ENCODE measurements at places on chromosomes 6 and 20.

- DNase-seq = no peak
These were observed 454.6 kb upstream of the EYS start for GRCh38 chr6:66161546-66162108.

- DNase-seq = no peak
These were observed 370.3 kb downstream of the HTR1B start for GRCh38 chr6:77092971-77093370.

DNA sequence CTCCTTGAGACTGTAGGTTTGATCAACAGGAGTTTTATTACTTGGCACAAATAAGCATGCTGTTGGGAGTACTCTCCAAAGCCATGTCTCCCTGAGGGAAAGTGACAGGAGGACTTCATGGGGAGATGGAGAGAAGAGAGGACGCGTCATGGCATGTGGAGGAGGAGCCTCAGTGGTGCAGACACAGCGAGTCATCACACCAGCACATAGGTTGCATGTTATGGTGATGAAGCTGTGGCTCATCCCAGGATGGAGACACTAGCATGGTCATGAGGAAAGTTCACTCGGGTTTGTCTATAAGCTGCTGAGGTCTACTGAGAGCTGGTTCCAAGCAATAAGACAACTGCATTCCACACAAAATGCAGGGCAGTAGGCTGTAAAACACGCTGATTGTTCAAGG lies 13.2 kb upstream of the SSTR4 start:
- no peak for DNase-seq

DNA sequence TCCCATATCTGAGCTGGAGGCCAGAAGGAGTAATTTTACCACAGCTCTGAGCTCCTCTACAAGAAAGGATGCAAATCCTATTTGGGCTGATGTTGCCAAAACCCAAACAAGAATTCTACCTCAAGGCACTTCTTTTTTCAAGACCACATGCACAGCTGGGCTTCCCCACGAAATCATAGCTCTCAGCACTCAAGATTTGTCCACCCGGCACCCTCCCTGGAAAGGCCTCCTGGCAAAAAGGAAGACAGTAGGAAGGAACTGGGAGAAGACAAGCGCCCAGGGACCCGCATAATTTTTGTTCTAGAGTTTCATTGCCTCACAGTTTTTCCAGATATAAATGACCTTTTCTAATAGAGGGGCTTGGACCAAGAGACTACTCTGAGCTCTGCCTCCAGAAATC lies 90.5 kb downstream of the BANF2 start:
- no peak for DNase-seq

DNA sequence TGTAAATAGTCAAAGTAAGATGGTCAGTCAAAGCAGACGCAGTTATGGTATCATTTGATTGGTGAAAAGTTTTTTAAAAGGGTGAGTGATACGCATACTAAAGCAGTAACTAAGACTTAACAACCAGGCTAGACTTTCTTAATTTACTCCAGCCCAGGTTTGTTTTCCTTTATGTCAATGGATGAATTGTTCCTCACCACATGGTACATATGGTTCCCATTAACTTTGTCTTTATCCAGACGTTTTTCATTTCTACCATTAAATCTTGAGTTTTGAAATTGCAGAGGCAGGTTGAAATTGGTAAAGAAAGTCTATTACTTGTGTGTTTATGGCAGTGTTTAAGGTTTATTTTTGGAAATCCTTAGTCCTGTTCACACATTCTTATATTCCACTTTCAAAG lies 98.5 kb upstream of the SCGN start:
- DNase-seq = no peak
